ENCODE measurements at places on chromosomes 16 and 17.

DNA sequence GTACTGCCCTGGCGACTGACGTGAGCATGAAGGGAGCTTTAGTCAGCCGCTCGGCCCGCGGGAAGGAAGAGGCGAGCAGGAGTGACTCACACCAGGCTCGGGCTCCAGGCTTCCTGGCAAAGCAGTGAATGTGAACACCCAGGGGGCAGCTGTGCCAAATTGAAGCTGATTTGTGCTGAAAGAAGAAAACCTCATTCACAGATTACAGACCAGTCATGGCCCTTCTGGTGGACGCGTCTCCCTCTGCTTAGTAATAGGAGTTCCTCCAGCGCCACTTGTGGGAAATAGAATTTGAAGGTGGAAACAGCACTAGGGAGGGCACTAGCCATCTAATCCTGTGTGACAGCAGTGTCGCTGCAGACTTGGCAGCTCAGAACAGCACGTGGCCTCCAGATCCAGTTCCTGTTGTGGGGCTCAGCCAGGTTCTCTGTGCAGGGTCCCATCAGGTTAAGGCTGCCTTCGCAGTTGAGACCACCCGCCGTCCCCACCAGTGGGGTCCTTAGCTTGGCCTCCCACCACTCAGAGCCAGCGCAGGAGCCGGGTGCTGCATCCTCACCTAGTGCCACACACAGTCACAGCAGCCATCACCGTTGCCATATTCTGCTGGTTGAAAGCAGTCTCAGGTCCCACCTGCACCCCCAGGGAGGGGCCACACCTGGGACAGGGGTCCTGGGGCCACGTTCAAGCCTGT lies 164.5 kb upstream of the CHMP6 start:
- no peak for DNase-seq

DNA sequence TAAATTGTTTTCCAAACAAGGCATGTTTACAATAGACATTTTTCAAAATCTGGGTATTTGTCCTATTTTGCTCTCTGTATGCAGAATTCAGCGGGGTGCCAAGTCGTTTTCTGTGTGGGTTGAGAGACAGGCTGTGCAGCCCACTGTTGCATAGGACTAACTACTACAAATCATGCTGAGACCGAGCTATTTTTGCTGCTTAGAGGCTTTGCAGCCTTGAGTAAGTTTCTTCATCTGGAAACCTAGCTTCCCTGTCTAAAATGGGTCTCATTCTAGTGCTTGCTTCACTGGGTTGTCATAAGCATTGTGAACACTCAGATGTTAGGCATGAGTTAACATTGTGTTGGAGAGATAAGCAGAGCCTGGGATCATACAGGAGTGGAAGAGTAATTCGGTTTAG lies 1.3 kb downstream of the PRPSAP2 start:
- DNase-seq = no peak

DNA sequence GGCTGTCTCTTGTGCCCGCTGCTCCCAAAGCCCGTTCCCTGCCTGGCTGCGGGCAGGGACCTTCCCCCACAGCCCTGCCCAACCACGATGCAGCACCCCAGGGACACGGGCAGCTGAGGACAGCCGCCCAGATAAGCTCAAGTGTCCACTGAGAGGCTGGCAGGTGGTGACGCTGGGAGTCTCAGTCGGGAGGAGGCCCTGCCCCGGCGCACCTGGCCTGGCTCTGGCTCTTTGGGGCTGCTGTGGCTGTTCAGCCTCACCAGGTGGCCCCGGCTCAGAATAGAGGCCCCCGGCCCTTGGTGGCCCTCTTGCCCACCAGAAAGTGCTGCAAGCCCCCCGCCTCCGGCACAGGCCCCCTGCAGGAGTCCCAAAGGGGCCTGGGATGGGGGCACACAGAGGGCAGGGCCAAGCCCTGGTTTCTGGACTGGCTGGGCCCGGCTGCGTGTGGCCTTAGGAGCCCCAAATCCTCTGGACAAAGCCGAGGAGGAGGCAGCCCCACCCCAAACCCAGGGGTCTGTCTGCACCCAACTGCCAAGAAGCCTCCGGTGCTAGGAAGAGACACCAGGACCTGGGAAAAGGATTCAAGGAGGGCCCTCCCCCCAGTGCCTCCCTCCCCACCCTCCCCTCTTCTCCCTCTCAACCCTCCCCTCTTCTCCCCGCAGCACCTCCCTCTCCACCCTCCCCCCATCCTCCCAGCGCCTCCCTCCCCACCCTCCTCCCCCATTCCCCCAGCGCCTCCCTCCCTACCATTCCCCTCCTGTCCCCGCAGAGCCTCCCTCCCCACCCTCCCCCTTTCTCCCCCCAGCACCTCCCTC lies 5.3 kb downstream of the NTHL1 start:
- DNase-seq = no peak

DNA sequence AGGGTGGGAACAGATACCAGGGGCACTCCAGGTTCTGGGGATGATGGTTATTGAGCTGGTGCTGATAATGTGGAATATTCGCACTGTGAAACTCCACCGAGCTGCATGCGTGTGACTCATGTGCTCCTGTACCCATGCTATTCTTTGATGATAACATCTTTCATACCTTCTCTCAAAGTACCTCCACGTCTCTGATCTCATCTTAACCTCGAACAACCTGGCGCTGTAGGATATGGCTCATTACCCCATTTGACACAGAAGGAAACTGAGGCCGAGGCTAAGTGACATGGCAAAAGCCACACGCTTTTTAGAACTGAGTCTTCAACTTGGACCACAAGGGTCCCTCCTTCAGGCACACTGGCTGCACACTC lies 30.2 kb upstream of the MRPS23 start:
- no peak for DNase-seq

GRCh38 chr17:64343833-64344637 lies 46.6 kb downstream of the PECAM1 start:
- no peak for DNase-seq

DNA sequence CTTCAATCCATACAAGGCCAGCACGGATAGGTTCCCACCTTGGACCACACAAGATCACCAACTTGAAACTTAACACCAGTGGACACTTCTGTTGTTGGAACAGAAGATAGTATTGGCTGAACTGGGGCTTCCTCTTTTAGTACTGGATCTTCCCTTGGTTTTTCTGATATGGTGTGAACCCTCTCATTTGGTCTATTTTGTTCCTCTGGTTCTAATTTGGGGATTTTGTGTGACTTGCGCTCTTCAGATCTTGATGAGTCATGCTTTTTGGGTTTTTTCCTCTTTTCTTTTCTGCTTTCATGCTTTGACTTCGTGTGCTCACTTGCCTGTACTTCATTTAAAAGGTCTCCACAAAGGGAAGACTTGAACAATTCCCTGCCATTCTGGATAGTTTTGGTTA lies 39.0 kb downstream of the SOST start:
- no peak for DNase-seq

- no peak for DNase-seq
Measured at GRCh38 chr17:68349157-68349556, 57.9 kb downstream of the ARSG start.

DNA sequence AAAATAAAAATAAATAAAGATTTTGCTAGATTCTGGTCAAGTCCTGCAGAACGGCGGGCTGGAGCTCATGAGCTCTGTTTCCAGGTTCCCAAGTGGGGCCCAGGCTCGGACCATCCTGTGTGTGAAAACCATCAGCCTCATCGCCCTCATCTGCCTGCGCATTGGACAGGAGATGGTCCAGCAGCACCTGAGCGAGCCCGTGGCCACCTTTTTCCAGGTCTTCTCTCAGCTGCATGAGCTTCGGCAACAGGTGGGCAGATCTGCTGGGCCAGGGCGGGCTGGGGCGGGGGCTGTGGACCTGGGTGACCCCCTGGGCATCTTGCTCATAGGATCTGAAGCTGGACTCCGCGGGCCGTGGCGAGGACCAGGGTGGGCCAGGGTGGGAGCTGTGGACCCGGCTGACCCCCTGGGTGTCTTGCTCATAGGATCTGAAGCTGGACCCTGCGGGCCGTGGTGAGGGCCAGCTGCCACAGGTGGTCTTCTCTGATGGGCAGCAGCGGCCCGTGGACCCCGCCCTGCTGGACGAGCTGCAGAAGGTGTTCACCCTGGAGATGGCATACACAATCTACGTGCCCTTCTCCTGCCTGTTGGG lies 7.8 kb downstream of the WDR81 start:
- no peak for DNase-seq

- DNase-seq = no peak
Measured at GRCh38 chr17:72467841-72468653, 347.2 kb downstream of the SOX9 start.

- DNase-seq = no peak
Measured at GRCh38 chr17:60888812-60889709, 211.4 kb downstream of the BCAS3 start.

DNA sequence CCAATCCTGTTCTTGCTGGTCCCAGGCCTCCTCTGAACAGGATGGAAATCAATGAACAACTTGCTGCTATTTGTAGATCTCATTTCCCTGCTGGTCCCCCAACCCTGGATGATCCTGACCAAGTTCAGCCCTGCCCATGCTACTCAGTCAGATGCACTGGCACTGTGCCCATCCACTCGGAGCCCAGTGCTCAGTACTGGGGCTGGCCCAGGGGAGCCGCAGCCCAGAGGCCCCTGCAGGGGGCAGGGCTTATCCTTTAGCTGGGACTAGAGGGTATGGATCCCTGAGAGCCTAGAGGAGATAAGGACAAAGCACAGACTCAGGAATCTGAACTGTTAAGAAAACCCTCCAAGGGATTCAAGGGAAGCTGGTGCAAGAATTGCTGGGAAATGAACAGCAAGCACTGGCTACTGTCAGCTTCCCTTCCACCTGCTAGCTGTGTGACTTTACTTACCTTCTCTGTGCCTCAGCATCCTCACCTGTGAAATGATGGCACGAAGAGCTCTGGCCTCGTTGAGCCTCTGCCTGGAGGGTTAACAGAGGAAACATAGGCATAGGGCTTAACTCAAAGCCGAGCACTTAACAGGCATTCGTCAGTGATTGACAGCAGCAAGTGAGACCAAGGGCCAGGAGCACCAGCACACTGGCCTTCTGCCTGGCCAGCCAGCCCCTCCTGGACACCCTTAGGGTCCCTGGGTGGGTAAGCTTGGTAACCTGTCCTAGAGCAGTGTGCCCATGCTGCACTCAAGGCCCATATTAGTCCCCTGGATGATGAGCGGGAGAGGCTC lies 29.8 kb upstream of the C1QL1 start:
- no peak for DNase-seq

DNA sequence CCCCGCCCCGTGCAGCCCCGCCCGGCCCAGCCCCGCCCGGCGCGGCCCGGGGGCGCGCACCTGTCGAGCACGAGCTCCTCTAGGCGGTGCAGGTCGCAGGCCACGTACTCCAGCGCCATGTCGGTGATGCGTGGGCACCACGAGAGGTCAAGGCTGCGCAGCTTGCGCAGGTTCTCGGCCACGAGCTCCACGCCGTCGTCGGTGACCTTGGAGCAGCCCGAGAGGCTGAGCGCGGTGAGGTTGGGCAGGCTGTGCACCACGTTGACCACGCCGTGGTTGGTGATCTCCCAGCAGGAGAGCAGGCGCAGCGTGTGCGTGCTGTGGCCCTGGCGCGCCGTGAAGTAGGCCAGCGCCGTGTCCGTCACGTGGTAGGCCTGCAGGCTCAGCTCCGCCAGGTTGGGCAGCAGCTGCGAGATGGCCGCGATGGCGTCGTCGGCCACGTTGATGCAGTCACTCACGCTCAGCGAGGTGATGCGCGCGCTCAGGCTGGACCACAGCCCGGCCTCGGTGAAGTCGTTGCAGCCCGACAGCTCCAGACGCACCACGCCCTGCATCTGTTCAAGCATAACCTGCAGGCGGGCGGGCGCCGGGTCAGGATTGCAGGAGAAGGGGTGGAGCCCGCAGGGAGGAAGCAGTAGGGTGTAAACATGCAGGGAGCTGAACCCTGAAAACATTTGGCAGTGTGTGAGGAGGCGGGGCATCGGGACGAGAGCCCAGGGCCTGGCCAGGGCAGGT lies 5.3 kb upstream of the WDR24 start:
- DNase-seq = peak; percentile 62

DNA sequence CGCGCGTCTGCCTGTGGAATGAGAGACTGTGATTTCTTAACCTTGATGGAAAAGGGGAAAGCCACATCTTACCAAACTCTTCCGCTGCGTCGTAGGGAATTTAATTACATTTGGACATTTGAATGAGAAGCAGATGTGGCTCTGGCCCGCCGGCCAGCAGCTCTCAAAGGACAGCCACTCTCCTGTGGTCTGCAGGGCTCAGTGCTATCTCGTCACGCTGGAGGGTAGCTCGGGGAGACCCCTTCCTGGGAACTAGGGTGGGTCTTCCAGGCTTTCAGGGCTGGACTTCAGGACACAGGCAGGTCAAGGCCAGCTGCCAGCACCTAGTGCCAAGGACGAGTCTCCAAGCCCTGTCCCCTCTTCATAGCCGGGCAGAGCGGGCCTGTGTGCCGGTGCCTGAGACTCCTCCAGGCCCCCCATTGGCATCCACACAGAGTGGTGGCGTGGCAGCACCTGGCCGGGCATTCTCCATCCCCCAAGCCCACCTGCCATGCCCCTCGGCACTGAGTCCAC lies 15.9 kb upstream of the TBX2 start:
- DNase-seq = no peak

- no peak for DNase-seq
Measured at GRCh38 chr17:13792314-13792713, 190.6 kb upstream of the HS3ST3A1 start.

- DNase-seq = no peak
Measured at GRCh38 chr16:79874391-79874790, 273.9 kb upstream of the MAF start.

- DNase-seq = no peak
Measured at GRCh38 chr16:75116081-75116910, at the start of gene LDHD. TSS of gene LDHD (minus strand) at chr16:75116780. CDS start at chr16:75116720, 60 bp downstream.

- DNase-seq = no peak
Measured at GRCh38 chr16:57534881-57535658, 1.3 kb downstream of the CCDC102A start.

- no peak for DNase-seq
Measured at GRCh38 chr16:3879258-3879886, 1.1 kb downstream of the CREBBP start.

- DNase-seq = no peak
Measured at GRCh38 chr17:55763856-55764255, 13.0 kb downstream of the PCTP start.

DNA sequence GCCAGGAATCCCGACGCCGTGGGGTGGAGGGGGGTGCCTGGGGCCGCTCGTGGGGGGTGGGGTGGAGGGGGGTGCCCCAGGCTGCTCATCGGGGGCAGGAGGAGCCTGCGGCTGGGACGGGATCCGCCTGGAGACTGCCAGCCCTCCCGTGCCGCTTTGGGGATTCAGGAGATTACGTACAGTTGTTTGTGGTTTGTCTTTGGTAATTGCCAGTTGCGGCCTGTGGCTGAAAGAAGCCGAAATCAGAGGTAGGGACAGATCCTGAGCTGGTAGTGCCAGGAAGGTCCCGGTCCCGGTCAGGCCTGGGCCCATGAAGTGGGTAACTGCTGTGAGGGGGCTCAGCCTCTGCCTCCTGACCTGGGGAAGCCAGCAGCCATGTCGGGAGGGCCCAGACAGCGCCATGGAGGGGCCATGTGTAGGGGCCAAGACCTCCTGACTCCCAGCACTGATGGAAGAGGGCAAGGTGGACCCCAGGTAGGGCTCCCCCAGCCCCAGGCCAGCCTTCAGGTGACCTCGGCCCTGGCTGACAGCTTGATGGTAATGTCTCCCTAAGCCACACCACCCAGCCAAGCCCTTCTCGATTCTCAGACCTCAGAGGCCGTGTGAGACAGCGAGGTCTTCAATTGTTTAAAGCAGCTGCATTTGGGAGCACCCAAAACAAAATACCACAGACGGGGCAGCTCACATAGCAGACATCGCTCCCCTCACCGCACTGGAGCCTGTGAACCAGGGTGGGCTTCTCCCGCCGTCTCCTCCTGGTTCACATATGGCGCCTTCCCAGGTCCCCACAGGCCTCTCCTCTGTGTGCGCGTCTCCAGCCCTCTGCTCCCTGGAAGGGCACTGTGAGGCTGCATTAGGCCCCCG lies 34.9 kb upstream of the SSTR5 start:
- no peak for DNase-seq
